ENCODE measurements at places on chromosomes 13 and 19.

DNA sequence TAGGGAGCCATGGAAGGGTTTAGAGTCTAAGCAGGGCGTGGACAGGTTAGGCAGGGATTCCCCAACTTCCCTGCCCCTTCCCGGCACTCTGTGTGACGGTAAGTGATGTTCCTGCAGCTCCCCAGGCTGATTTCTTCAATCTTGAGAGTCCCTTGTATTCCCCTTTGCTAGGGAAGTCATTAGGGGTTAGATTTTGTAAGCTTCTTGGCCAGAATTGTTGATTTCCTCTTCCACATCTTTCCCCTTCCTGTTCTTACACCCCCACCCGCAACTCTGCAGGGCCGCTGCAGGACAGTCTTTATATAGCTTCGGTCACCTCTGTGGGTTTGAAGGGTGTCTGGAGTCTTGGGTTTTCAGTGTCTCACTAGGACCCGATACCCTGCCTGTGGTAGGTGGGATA, 10.6 kb upstream of the ADGRE1 start:
- DNase-seq, result no peak

DNA sequence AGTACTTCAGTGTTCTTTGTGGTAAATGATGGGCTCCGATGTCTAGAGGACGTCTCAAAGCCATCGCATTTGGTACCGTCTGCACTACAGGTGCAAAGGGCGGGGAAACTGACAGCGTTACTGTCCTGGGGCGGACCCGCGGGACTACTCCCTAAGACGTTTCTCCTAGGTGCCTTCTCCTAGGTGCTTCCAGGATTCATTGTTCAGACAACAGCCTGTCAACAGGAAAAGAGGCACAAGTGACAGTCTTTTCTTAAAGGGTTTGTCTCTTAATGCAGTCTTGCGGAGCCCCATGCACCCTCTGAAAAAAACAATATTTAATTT, 1.4 kb downstream of the SERTM1 start:
- no peak for DNase-seq

GRCh38 chr13:106597186-106597585, 29.2 kb upstream of the ARGLU1 start:
- DNase-seq, result no peak

DNA sequence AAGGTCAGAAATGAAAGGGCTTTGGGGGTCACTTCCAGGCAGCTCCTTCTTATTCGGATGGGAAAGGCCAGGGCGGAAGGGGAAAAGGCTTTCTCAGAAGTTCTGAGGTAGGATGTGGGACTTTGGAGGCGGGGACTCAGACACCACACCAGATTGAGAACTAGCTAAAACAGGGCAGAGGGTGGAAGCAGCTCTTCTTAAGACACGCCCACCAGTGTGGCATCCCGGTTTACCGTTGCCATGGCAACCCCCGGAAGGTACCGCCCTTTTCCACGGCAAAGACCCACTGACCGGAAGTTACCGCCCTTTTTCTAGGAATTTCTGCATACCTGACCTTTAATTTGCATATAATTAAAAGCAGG, 3.8 kb upstream of the LILRA5 start:
- no peak for DNase-seq

DNA sequence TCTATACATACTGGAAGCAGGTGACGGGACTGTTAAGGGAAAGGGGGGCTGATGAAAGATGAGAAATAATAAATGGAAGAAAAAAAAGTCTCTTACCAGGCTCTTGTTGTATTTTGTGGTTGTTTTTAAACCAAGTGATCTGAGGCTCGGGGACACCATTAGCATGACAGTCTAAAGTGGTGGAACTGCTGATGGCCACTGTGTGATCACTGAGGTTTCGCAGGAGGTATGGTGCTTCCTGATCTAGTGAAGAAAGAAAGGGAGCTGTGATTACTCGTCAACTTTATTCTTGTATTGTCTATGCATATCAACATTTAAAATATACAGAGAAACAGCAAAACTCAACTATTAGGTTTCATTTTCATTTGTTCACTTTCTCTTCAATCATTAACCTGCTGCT, 110.1 kb downstream of the FLT1 start:
- no peak for DNase-seq

GRCh38 chr19:1512671-1513498, at the start of gene ADAMTSL5:
TSS of gene ADAMTSL5 (minus strand) at chr19:1513019. CDS start at chr19:1510943, 2,076 bp downstream.
- no peak for DNase-seq

- no peak for DNase-seq
Measured at GRCh38 chr13:96075953-96076543, 13.9 kb upstream of the HS6ST3 start.

- DNase-seq, result no peak
Measured at GRCh38 chr13:43166644-43167457, 143.5 kb downstream of the DNAJC15 start.

DNA sequence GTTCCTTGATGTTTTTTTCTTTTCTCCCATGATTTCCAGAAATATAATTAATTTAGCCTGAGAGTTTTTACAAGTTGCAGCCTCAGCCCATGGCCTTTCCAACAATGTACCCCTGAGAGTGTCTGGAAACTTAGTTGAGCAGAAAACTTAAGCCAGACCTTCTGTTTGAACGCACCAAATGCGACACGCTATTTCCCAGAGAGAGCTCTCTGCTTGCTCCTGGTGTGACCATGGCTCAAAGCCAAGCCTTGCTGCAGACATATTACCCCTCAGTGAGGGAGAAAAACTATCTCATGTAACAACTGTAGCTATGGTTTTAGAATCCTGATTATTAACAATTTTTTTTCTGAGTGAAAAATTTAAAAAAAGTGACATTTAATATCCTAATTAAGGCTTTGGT, 1204.5 kb upstream of the SLC10A2 start:
- DNase-seq, result no peak

- DNase-seq, result no peak
Measured at GRCh38 chr19:50998686-50999085, 2.7 kb downstream of the KLK8 start.

DNA sequence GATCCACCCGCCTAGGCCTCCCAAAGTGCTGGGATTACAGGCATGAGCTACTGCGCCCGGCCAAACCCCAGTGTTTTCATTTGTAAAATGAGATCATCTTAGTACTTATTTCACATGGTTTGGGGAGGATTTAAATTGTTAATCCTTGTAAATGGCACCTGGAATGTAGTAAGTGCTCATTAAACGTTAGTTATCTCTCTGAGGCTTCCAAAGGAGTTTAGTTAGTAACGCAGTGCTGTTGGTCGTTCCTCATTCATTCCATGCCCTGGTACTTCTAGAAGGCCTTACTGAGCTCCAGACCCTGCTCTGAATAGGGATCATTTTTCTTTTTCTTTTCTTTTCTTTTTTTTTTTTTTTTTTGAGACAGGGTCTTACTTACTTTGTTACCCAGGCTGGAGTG, 5.2 kb downstream of the CPT1C start:
- DNase-seq, result no peak
